ENCODE measurements at places on chromosomes 16 and 17.

DNA sequence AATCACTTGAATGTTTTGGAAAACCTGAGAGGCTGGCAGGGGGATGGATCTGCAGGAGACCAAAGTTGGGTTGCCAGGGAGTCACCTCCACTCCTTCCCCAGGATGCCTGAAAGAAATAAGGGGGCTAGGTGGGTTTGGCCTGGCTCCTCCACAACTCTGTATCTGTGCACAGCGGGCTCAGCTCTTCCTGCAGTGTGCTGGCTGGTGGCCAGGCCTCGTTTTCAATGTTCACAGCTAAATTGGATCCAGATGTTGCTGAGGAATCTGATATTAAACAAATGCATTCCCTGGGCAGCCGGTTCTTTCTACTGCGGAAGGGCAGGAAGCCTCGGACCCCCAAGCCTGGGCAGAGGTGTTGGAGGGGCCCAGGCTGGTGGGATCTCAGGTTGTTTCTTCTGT is 106.2 kb downstream of the N4BP1 start:
- DNase-seq = no peak

DNA sequence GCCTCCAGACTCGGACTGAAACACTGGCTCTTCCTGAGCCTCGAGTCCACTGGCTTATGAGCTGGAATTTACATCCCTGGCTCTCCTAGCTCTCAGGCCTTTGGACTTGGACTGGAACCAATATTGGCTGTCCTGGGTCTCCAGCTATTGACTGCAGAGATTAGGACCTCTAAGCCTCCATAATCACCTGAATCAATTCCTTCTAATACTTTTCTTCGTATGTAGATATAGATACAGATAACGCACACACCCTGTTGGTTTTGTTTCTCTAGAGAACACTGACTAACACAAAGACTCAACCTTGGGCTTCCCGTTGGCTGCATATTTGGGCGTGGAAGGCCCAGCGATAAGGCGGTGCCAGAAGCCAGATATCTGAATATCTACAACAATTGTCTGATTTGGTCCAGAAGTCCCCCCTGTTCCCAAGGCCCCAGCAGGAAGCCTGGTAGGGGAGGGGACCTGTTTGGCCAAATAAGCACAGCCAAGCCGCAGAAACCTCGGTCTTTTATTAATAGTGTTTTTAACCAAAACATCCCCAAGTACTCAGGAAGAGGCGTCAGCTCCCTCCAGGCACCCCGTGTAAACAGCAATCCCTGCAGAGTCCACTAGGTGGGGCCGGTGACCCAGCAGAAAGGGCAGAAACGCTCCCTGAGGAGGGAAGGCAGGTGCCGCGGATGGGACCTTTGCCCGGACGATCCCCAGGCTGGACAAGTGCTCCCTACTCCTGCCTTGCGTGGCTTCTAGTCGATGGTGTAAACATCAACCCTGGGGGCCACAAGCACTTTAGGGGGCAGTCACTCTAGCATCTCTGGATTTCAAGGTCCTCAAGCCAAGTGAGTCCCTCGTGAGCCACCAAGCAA is 57.0 kb downstream of the ABR start:
- DNase-seq = peak; percentile 66

- no peak for DNase-seq
Measured at GRCh38 chr16:1712791-1713261, 6.8 kb downstream of the MAPK8IP3 start.

GRCh38 chr17:74107107-74107506 is 96.4 kb upstream of the RPL38 start:
- DNase-seq = no peak

DNA sequence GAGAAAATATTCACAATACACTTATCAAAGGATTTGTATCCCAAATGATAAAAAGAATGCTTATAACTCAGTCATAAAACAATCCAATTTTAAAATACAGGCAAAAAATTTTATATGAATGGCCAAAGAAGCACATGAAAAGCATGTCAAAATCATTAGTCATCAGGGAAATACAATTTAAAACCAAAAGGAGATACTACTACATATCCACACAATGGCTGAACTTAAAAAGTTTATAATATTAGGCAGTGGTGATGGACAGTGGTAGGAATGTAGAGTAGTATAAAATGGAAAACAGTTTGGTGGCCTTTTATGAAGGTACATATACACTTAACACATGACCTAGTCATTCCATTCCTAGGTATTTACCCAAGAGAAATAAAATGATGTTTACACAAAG is 12.2 kb downstream of the CMC2 start:
- DNase-seq = no peak

GRCh38 chr16:65657071-65657494 is 535.2 kb upstream of the CDH11 start:
- DNase-seq = no peak

- no peak for DNase-seq
Measured at GRCh38 chr16:74807052-74807646, 32.5 kb upstream of the FA2H start.

GRCh38 chr17:37743875-37744632 is 805 bp downstream of the HNF1B start:
- DNase-seq = no peak

DNA sequence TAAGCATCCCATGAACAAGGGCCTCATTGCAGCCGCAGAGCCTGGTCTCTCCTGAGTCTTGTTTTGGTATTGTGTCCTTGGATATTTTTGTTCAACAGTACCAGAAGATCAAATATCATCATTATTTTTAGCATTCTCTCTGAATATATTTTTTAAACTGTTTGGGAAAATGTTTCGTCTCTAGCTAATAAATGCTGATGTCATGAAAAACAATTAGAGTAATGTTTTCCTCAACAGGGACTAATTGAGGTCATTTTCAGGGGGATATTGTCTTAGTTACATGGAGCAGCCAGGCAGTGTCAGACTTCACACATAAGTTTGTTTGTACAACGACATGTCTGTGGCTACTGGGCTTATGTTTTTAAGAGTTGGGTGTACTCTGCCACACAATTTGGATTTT is 805.3 kb upstream of the SOX9 start:
- no peak for DNase-seq

- no peak for DNase-seq
Measured at GRCh38 chr17:55434721-55435120, 13.1 kb upstream of the MMD start.

GRCh38 chr16:30377812-30378235 is 3.2 kb downstream of the MYL11 start:
- DNase-seq = peak; percentile 92

DNA sequence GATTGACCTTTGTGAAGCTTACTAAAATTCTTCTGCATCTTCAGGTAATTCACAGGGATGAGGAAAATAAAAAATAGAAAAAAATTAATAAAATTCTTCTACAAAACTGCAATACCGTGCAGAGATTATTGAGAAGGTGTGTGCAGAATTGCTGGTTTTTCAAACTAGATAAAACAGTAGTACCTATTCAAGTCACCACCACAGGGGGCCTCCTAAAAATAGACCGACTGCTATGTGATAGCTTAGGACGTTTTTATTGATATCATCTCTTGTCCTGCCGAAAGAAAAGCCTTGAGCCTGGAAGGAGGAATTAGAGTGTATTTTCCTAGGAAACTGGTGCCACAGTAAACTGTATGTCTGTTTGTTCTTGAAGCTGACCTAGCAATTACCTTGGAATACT is 325.9 kb downstream of the ZFHX3 start:
- DNase-seq = no peak

- peak; percentile 39 for DNase-seq
Measured at GRCh38 chr17:48131216-48131824, 23.8 kb downstream of the SNX11 start.

DNA sequence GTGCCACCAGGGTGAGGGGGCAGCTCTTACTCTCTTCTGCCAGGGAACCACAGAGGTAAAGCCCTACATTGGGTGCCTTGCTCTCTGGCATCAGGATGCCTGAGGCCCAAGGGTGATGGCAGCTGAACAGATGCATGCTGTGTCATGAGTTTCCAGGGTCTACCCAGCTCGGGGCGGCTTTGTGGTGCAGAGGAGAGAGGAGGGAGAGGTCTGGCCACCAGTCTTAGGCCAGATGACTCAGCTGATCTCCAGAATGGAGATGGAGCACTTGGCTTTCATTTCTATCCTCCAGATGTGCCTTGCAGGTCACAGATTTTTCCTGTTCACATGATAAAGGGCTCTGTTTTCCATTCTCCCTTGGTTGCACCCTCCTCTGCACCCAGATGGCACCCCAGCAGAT is 23.6 kb upstream of the USP22 start:
- no peak for DNase-seq

DNA sequence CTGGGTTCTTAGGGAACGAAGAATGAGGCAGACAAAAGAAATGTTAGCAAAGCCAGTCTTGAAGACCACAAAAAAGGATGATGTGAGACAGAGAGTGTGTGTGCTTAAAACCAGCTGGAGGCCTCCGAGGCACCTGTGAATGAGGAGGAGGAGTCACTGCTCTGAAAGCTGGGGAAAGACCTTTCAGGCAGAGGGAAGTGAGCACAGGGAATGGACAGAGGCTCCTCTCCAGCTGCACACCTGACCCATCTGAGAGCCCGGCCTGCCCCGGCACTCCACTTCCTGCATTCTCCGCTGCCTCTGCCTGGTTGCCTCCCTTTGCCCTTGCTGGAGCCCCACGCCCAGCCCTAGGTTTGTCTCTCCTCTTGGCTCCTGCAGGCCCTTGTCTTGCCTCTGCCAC is 55.2 kb upstream of the SREBF1 start:
- no peak for DNase-seq

DNA sequence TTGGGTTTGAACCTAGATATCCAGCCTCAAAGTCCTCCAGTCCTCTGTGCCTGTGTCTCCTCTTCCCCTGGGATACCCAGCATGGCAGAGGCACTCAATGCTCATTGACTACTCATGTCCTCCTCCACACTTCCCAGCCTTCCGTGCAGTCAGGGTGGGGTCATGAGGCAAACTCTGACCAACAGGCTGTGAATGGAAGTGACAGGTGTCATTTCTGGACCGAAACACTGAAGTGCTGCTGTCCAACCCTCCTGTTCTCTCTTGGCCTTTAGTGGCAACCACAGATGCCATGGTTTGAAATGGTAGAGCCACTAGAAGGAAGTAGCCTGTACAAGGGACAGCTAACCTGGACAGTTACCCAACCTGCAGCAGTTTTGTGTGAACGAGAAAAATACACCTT is 46.7 kb upstream of the MAP3K14 start:
- no peak for DNase-seq

DNA sequence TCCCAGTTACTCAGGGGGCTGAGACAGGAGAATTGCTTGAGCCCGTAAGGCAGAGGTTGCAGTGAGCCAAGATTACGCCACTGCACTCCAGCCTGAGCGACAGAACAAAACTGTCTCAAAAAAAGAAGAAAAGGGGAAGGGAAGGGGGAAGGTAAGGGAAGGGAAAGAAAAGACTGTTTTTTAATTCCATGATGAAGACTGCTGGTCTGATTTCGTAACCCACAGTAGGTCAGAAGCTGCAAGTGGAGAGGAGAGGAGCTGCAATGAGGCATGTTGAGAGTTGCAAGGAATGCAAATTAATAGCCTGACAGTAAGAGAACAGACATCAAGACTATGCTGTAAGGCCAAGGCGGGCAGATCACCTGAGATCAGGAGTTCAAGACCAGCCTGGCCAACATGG is 33.3 kb downstream of the HELZ start:
- no peak for DNase-seq

DNA sequence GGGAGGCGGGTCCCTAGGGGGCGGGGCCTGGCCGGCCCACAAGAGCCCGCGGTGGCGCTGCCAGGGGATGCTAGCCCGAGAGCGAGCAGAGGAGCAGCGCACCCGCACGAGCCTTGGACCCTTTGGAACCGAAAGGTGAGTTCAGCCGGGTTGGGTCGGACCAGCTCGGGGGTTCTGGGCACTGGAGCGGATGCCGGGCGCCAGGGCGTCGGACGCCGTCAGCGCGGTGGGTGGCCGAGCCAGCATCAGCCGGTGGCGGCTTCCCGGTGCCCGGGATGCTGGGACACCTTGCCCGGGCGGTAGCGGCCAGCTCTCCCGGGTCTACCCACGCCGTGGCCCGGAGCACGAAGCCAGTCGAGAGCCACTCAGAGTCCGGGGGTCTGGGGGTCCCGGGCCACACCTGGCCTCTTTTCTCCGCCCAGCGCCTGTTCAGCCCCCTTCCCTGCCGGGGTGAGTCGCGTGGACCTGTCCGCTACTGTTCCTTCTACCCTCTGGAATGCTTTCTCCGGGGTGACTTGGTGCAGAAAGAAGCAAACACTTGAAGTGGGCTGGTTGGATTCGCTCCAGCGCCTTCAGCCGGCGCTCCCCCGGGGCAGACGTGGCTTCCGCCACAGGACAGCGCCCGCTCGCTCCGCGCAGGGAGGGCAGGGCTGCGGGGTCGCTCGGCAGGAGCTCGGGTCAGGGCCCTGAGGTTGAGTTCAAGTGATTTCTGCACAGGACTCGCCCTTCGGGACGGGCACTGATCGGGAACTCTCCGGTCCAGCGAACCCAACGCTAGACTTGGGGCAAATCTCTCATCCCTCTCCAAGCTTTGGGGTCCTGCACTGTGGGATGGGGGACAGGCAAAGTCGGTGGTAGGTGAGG is at the start of gene SCNN1G:
Gene SCNN1G (plus strand): TSS at position 67 of the 864 bp plus-strand sequence. CDS start 3,527 bp downstream, outside the sequence.
- DNase-seq = no peak
